ENCODE measurements at places on chromosomes 11 and 22.
A peak's percentile ranks its signal among the peaks of the same experiment; 100 is the strongest.

GRCh38 chr11:30131535-30131934 lies 99.3 kb upstream of the FSHB start:
- no peak for DNase-seq

DNA sequence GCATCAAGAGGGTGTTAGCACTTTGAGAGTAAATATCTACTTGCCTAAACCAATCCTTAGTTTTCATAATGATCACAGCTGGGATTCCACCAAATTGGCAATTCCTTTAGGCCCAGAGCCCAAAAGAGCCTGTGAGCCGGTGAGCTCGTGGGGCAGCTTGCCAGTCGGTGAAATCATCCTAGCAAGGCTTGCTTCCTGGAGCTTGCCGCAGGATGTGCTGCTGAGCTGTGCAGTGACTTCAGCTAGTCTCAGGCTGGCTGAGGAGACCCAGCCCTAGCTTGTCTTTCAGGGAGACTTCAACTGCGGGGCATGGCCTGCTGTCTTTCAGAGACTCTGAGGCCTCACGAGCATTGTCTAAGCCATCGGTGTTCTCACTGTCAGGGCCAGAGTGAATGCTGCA lies 73.6 kb upstream of the SUSD2 start:
- no peak for DNase-seq

DNA sequence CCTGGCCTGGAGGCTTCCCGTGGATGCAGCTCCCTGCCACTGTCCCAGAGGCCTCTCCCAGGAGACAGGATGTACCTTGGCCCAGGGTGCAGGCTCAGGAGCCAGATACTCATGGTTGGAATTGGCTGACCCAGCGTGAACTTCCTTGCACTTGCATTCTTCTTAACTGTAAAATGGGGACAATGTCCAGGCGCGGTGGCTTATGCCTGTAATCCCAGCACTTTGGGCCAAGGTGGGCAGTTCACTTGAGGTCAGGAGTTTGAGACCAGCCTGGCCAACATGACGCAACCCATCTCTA lies 20.1 kb upstream of the ST3GAL4 start:
- no peak for DNase-seq

DNA sequence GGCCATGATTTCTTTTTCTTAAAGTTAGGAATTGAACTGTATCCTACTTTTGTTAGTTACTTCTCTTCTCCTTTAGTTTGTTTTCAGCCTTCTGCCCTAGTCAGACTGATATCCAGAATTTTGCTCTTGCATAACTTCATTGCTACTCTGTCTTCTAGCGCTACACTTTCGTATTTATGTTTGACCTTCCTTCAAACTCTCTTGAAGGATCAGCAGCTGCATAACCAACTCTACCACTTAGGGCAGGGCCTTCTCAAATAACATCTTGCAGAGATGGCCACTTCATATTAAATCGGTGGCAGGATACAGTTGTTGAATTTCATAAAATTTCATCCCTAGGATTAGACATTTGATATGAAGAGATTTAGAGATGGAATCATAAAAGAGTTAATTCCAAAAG lies 43.9 kb downstream of the KDM2A start:
- no peak for DNase-seq

- DNase-seq = no peak
Observed at GRCh38 chr11:112175599-112175952, 264 bp downstream of the BCO2 start.

- DNase-seq = no peak
Observed at GRCh38 chr11:108002476-108002875, 6.2 kb upstream of the CUL5 start.

- no peak for DNase-seq
Observed at GRCh38 chr22:42880815-42881214, 23.7 kb upstream of the ARFGAP3 start.

DNA sequence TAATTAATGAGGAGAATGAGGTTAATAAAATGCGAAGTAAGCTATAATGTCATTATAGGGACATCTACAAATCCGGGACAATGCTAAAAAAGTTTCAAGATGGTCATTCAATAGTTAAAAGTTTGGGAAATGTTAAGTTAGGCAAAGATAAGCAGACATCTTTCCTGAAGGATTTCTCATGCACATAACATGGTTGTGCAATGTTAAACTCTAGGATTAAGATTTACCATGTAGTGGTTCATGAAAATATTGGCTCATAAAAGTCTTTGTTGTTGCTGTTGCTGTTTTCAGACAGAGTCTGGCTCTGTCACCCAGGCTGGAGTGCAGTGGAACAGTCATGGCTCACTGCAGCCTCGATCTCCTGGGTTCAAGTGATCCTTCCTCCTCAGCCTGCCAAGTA lies 751.5 kb upstream of the CCDC179 start:
- no peak for DNase-seq

DNA sequence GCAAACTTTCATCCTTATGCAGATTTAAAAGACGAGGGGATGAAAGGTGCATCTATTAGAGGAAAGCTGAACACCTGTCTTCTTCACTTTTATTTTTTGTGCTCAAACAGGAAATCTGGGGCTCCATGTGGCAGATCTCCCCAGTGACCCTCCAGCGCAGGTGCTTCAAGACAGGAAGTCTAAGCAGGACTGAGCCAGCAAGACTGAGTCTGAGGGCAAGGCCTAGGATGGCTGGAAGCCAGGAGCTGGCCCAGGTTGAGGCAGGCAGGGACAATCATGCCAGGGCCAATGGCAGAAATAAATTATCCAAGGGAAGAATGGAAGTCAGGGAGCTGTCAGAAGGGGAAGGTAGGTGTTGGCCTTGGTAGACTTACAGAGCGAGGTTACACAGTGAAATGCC lies 101.1 kb upstream of the SPON1 start:
- no peak for DNase-seq

GRCh38 chr11:788953-789940 lies 643 bp downstream of the CEND1 start:
- DNase-seq = no peak

DNA sequence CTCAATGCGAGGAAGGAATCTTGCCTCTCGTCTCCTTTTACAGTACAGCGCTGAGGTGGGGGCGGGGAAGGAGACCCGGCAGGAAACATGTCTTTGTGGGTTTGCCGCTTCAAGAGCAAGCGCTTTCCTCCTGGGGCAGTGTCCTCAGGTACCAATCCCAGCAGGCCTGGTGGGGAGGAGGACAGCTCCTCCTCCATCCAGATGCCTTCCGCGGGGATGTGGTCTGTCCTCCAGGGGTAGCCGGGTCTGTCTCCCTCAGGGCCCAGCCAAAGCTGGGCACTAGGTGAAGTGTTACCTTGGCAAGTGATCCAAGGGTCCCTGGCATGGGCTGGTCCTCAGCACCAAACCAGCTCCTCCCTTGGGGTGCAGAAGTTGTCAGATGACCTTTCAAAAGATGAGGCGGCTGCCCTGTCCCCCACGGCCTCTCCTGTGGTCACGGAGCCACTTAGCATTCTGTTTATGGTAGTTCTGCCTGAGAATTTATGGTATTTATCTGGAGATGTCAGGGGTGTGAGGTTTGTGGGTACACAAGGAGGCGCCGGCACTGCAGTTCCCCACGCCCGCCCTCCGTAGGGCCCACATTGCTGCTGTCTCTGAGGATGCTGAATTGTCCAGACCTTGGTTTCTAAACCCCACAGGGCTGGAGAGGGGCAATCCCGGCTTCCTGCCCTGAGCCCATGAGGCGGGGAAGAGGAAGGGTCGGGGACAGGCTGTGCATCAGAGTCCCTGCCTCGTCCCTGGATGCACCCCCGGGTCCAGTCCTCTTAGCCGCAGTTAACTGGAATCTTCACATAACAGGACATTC lies 93.5 kb upstream of the ANO1 start:
- DNase-seq = no peak

DNA sequence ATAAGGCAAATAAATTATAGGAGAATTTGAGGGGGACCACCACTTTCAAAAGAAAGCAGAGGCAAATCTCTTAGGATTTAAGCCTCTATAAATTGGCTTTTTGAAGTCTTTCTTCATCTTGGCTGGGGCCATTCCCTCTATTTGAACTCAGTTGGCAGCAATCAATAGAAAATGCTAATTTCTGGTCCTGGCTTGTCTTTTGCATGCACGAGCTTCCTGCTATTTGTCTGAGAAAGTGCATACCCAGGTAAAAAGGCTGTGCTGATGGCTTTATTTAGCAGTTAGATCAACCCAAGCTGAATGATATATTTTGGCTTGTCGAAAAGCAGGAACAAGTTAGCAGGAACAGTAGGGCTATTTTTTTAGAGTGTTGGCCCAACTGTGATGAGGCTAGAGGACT lies 64.1 kb upstream of the GRAMD1B start:
- no peak for DNase-seq

- DNase-seq = no peak
Observed at GRCh38 chr11:9775398-9775779, 111.5 kb downstream of the SWAP70 start.

DNA sequence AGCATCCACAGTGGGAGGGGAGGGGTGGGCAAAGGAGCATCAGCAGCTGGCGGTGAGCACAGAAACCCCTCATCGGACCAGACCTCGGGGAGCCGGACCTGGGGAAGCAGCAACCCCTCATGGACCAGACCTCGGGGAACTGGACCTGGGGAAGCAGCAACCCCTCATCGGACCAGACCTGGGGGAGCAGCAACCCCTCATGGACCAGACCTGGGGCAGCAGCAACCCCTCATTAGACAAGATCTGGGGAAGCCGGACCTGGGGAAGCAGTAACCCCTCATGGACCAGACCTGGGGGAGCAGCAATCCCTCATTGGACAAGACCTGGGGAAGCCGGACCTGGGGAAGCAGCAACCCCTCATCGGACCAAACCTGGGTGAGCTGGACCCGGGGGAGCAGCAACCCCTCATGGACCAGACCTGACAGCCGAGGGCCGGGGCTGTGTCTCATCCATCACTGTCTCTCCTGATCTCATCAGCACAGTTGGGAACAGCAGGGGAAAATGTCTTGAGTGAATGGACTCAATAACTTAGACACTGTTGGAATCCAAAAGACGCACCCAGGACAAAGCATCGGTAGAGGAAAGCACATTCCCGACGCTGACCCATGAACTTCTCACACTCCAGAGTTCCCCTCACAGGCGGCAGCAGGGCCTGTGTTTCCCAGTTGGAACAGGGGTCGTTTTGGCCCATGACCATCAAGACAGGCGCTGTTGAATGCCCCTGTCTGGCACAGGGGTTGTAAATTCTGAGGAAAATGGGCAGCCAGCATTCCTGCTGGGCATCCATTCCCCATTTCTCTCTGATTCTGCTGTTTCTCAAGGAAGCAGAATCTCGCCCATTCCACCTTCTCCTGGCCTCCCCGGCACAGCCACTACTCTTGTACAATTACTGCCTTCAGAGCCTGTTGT lies 1494.6 kb downstream of the TBC1D22A start:
- DNase-seq = no peak

- no peak for DNase-seq
Observed at GRCh38 chr11:92846491-92847125, 122.8 kb upstream of the MTNR1B start.

DNA sequence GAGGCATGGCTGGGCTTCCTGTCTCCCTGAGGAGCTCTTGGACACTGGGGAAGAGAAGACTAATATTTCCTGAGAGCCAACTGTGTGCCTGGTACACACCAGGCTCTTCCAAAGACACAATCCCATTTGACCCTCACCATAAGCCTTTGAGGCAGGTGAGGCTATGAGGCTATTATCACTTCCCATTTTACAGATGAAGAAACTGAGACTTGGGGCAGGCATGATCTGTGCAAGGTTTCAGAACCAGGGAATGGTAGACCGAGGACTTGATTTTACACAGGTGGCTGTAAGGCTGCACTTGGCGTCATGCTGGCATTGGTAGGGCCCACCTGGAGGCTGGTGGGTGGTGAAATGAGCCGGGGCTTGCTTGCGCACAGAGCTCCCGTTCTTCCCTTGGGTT lies 90.8 kb downstream of the LRRC32 start:
- no peak for DNase-seq

GRCh38 chr11:56852131-56852530 lies 103.6 kb upstream of the OR9G4 start:
- DNase-seq = no peak

DNA sequence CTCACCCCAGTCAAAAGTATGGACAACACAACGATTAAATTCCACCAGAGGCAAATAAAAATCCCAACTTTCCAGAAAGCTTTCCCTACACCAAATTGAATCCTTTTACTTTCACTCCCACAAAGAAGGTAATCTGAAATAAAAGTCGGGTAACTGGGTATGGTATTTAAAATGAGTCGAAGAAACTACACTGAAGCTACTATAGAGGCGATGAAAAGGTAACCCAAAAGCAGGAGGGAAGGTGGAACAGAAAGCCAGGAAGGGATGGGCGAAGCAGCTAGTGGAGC lies 1.1 kb downstream of the PICALM start:
- no peak for DNase-seq

GRCh38 chr22:37561212-37562048 lies 1.1 kb downstream of the CDC42EP1 start:
- peak; percentile 54 for DNase-seq

GRCh38 chr11:114131461-114131864 lies 72.0 kb downstream of the ZBTB16 start:
- no peak for DNase-seq

- DNase-seq = no peak
Observed at GRCh38 chr11:64888729-64889511, 10.5 kb upstream of the EHD1 start.

GRCh38 chr22:32211011-32211410 lies 6.1 kb upstream of the RFPL2 start:
- DNase-seq = no peak

DNA sequence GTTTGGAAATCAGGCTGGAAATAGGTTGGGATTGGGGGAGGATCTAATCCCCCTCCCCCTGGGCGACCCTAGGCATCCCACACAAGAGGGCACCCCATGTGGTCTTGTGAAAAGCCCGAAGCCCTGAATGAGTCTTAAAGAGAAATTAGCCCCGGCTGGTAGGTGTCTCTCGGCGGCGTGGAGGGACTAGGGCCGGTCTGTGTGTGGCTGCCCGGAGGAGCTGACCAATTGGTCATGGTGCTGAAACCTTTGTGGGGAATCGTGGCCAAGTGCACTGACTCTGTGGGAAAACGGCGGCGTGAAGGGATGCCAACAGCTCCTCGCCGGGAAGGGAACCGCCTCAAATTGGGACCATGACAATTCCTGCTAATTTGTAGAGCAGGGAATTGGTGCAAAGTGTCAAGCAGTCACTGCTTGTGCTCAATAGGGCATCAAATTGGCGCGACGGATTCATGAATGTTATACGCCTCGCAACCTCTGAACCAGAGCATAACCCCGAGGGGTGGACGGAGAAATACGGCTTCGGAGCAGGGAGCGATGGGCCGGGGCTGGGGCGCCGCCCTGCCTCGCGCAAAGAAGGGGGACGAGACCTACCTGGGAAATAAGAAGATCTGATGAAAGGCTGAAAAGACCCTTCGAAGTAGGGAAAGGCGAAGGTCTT lies 1.5 kb downstream of the DBX1 start:
- DNase-seq = no peak

- DNase-seq = no peak
Observed at GRCh38 chr11:120385110-120385509, 48.9 kb downstream of the ARHGEF12 start.

GRCh38 chr11:130740819-130741218 lies 175.5 kb downstream of the SNX19 start:
- no peak for DNase-seq

Measured in activated effector memory CD4-positive, alpha-beta T cell treated with Interleukin-2 at 50 U/mL for 16 hours (primary cell).